Fibroblast of skin of right biceps (primary cell): ENCODE measurements at places on chromosomes 7 and 10.

DNA sequence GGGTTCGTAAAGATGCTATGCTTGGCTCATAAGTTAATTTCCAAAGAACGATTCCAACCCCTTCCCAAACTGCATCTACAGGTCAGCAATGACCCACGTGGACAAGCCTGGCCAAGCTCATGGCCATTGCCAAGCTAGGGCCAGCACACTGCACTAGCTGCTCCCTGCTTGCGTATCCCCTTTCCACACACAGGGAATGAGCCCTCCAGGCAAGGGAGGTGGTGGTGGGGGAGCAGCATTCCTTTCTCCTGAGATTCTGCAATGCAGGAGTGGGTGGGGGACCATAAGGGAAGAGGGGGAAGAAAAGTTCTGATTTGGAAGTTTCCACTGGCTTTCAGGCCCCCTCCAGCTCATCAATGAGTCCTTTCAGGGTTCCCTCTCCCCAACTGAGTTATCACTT, 56.0 kb downstream of the SH3PXD2A start:
- DNase-seq: no peak

GRCh38 chr10:126233182-126234148, 154.8 kb downstream of the ADAM12 start:
- DNase-seq: no peak

DNA sequence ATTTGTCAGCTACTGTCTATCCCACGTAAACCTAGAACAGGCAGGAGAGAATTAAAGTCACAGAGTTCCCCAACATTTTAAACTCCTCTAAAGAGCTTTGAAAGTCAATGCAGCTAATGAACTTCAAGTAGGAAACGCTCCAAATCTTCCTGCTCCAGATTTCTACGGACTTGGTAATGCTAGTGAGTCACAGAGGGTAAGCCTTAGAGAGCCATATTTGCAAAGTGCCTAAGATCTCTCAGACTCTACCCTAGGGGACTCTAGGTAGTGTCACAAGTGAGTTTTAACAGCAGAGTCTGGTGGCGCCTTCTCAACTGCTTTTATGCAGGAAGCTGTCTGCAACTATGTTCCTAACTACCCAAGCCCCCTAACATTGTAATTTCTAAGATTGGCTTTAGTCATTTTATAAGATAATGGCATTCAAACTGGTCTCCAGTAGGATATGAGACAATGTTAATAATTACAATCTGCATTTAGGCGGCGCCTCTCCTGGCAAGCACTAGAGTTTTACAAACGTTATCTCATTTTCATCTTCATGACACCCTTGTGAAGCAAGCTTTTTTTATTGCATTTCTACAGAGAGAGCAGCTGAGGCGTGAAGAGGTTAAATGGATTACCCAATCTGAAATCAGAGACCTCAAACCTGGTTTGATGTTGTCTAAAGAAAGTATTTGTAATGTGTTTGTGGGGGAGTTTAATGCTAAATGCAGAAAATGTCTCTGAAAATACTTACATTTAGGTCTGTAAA, 22.0 kb upstream of the FZD1 start:
- DNase-seq: peak; percentile 68

DNA sequence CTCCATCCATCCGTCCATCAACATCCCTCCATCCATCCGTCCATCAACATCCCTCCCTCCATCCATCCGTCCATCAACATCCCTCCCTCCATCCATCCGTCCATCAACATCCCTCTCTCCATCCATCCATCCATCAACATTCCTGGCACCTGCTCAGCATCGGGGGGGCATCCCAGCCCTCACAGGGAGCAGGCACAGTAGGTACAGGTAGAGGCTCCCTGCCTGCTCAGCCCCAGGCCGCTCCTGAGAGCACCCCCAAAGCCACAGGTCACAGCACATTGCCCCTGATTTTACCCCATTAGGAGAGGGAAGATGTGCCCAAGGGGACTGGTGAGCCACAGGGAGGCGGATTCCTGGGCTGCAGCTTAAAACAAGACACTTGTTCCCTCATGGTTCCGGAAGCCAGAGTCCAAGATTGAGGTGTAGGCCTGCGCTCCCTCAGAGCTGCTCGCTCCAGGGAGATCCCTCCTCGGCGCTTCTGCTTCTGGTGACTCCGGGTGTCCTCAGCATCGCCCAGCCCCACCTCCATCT, 21.1 kb upstream of the CFAP46 start:
- no peak for DNase-seq

GRCh38 chr10:103481974-103482531, 3.0 kb upstream of the CALHM3 start:
- DNase-seq: peak; percentile 55

GRCh38 chr10:69757553-69758309, 44.0 kb upstream of the COL13A1 start:
- peak; percentile 84 for DNase-seq

DNA sequence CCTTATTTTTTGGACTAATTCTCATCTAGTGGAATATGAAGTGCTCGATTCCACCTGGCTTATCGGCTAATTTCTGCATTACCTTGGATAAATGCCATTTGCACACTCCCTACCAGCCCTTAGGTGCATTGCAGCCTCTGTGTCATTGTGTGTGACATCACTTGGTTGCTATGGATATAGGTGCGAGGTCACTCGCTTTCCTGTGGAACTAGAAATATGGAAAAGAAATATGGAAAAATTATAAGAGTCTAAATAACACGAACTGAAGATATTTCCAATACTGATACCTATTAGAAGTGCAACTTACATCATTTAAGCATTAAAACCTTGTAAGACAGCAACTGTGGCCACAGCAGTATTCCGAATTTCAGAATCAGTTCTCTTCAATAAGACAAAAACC, 2.0 kb downstream of the YWHAG start:
- DNase-seq: peak; percentile 43

- DNase-seq: no peak
These were observed 17.3 kb downstream of the VWDE start for GRCh38 chr7:12386313-12386740.

DNA sequence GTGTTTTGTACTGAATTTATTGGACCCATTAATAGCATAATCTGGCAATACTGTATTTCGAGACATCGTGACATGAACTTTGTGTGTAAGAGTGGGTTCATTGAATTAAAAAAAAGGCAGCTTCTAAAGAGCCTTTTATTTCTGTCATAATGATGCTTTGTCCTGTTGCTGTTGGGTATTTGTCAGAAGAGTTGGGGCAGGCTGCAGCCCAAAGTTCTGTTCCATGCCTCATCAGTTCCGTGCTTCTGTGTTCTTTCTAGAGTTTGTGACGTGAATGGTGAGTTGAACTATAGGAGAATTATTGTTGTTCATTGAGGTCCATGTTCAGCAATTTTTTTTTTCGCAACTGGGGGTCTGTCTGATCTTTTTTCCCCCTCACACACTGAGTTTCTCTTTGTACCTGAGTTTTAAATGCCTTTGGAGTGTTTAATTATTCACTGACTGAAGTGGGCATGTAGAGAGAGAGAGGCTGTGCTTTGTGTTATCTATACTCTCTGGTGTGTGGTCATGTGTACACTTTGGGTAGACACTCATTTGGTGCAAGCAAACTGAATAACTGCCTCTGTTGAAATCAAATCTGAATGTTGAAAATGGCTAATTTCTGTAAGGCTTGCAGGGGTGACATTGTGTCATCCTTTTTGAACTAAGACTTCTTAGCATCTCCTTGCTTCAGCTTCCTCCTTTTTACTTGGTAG, 69.8 kb downstream of the ADD3 start:
- no peak for DNase-seq

GRCh38 chr7:130950741-130951140, 216.7 kb upstream of the KLF14 start:
- no peak for DNase-seq

DNA sequence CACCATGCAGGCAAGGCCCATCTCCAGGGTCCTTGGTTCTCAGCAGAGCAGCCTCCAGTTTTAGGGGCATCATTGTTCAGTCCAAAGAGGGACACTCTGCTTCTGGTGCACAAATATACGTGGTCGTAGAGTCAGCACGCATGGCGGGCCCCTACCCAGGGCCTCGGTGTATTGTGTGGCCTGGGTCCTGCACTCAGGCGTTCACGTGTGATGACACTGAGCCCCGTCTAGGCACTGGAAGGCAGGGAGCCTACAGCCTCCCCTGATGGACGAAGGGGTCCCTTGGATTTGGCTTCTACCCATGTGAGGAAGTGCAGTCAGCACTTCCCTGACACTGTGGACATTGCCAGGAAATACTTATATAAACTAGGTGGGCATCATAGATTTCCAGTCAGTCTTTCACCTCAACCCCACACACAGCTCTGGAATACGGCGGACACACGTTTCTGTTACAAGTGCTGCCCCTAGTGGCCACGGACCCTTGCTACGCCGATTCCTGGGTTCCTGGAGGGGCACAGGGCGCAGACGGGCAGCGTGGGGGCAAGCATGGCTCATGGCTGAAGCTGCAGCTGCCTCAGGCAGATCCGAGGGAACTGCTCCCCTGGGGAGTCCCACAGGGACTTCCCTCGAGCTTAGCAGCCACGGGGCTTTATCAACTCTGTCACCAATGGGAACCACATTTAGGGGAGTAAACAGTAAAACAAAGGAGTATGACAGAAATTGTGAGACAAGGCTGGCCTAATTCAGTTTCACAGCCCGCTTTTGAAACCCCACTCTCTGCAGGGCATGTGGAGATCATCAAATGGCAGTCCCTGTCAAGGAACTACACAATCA, 25.4 kb downstream of the AIFM2 start:
- peak; percentile 12 for DNase-seq

DNA sequence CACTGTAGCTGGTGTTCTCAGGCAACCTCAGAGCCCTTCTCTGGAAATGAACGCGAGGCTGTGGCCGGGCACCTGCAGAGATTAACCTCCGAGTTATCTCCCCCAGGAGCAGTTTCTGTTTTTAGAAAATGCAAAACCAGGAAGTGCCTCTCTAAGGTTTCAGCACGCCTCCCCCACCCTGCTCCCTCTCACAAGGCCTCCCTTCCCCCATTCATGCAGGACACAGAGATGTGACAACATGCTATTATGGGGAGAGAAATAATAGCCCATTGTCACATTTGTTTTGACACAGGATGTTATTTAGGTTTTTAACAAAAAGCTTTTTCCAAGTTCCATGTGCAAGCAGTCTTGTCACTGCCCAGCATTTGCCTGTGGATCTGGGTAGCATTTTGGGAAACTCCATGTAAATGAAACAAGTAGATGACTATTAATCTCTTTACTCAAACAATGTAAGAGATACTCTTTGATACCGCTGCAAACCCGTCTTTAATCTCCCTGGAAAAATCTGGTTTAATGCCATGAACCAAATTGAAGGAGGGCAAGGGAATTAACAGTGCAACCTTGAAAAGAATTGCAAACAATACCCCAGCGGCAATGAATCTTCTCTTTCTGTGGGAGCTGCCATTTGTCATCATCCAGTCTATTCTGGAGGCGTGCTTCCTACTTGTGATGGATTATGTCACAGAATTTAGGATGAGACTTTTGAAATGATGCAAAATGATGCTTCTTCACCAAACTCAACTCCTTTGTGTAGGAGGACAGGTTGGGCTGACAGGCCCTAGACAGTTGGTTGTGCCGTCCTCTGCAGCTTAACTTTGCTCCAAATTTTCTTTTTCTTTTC, 86.5 kb upstream of the NMT2 start:
- DNase-seq: no peak

DNA sequence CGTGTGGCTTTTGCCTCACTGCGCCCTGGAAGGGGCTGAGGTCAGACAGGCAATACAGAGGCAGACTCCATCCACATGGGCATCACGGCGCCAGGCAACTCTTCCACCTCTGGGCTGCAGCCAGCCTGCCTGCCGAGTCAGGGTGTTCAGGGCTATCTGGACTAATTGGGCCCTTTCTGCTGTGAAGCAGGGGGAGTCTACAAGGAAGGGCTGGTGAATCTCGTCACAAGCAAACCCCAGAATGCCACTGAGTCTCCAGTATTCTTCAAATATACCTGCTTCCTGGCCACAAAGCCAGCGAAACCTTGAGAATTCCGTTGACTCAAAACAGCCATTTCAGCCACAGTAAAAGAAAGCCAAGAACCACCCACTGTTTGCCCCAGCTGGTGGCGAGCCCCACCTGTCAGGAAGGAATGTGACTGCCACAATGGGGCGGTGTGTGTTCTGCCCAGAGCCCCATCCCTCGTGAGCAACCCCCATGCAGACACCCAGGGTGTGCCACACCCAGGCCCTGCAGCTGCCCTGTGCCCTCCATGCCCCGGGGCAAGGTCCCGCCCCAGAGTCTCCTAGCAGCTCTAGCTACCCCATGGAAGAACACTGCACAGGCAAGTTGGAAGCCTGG, 117.3 kb downstream of the FAM53B start:
- no peak for DNase-seq

DNA sequence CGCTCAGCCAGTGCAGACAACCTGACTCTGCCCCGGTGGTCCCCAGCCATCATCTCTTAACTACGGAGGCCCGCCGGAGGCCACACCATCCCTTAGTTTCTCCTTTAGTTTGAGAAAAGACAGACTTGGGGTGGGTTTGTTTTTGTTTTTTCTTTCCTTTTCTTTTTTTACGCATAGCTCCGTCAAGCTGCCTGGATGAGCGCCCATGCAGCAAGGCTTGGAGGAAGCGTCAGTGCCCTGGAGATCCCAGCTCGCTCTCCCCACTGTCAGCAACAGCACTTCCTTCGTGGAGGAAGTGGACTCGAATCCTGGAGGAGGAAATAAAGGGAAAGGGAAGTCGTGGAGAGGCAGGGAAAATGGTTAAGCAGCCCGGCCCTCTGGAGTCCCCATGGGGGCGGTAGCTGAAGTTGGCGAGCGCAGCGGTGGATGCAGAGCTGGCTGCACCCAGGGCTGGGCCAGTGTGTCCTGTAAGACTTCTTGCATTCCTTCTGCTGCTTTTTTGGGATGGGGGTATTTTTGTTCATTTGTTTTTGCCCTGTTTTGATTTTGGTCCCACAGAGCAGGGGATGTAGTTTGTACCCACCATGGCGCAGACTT, 35.9 kb upstream of the GJD4 start:
- no peak for DNase-seq

DNA sequence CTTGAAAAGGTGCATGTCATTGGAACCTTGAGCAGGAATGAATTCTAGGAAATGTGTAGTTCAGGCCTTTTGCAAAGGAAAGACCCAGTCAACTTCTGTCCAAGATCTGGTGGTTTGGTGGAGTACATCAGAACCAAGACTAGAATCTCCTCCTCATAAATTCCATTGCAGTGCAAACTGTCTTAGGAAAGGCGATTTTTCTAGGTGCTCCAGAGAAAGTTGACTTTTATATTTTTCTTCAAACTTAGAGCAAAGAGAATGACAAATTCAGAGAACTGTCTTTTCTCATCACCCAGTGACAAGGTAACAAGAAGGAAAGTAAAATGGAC, 50.0 kb downstream of the PRTFDC1 start:
- no peak for DNase-seq

- no peak for DNase-seq
These were observed 100.2 kb upstream of the SORCS1 start for GRCh38 chr10:107264742-107265141.

- peak; percentile 33 for DNase-seq
These were observed at the start of gene CHN2 for GRCh38 chr7:29194594-29195427. CHN2 (plus strand) TSS chr7:29194775.

- DNase-seq: no peak
These were observed 10.4 kb downstream of the ABLIM1 start for GRCh38 chr10:114647545-114648138.

- DNase-seq: peak; percentile 24
These were observed 84.2 kb upstream of the MKI67 start for GRCh38 chr10:128210215-128211063.
